Inflammatory macrophage treated with lipopolysaccharide for 1 hour (primary cell): ENCODE measurements at places on chromosomes 2 and 18.

- DNase-seq = no peak
Measured at GRCh38 chr2:225501022-225501421, 101.5 kb downstream of the NYAP2 start.

DNA sequence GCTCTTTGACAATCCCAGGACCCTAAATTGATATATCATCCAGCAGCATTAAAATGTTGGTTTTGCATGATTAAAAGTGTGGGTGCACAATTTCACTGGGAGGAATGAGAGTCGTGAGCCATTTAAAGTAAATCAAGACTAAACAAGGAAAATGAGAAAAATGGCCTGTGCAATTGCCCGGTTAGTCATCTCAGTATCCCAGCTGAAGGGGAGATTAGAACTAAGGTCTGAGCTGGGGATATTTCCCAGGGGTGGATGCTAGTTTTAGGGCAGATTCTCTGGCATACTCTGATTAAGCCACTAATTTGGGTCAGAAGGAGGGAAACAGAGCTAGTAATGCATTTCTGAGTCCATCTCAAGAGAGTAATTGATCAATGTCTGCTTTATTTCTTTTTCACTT, 177.2 kb downstream of the EN1 start:
- no peak for DNase-seq

DNA sequence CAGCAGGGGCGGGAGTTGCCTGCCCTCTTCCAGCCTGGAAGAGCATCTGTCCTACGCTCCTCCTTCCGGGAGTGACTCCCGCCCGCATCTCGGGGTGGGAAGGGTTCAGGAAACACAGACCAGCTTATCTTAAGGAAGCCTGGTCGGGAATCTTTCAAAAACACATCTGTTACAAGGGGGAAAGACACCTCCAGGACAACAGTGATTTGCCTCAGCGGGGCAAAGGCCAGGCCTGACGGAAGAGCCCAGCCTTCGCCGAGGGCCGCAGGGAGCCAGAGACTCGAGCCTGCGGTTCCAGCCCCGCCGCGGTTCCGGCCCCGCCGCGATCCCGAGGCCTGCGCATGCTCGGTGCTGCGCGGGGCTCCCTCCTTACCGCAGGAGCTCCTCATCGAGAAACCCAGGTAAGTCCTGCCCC, 38.1 kb upstream of the TGIF1 start:
- DNase-seq = no peak

- no peak for DNase-seq
Measured at GRCh38 chr2:99356853-99357252, 19.7 kb downstream of the EIF5B start.

DNA sequence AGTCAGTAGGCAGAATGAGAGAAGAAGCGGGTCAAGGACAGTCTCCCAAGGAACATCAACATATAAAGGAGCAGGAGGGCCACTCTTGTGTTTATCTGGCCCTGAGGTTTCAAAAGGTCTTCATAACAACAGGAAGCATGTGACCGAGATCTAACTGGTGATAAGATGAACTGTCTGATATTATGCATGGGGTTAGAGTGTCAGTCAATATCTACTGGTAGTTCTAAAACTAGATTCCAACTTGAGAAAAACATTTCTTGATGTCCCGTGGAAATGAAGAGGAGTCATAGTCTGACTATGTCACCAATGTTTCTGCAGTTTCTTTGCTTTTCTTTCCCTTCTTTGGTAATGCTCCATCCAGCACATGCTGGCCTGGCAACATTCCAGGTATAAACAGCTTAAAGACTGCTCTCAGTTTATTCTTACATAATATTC, 77.5 kb upstream of the ITPRID2 start:
- peak; percentile 40 for DNase-seq

GRCh38 chr18:68893354-68893753, 95.5 kb downstream of the CCDC102B start:
- DNase-seq = no peak

GRCh38 chr2:239688840-239689239, 288.0 kb upstream of the HDAC4 start:
- no peak for DNase-seq

- DNase-seq = no peak
Measured at GRCh38 chr2:11649093-11649492, 20.9 kb downstream of the NTSR2 start.

- DNase-seq = no peak
Measured at GRCh38 chr2:200454927-200455801, 54.7 kb downstream of the KCTD18 start.

GRCh38 chr2:100857915-100858314, 38.0 kb downstream of the NPAS2 start:
- DNase-seq = peak; percentile 57

DNA sequence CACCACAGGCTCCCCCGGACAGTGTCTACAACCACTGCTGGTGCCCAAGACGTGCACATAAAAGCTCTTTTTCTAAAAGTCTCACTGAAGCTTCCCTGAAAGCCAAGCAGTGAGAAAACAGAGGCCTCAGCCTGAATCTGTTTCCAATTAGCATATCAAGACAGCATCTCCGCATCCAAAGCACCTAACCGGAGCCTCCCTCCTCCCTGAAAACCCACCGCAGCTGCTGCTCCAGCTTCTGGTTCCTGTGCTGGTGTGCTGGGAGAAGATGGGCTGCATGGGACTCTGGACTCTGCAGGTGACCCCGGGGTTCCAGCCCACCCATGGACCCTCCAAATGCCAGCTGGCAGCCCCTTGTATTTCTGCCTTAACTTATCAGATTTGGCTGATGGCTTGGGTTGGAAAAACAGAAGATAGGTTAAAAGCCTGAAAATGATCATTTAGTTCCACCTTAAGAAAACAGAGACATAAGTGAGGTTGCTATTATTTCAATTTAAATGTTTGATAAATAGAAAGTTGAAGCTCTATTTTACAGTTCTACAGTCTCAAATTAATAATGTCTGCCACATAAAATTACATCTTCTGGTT, 103.3 kb downstream of the TMEM18 start:
- DNase-seq = no peak

GRCh38 chr2:183459466-183459865, 335.2 kb downstream of the NUP35 start:
- DNase-seq = no peak

DNA sequence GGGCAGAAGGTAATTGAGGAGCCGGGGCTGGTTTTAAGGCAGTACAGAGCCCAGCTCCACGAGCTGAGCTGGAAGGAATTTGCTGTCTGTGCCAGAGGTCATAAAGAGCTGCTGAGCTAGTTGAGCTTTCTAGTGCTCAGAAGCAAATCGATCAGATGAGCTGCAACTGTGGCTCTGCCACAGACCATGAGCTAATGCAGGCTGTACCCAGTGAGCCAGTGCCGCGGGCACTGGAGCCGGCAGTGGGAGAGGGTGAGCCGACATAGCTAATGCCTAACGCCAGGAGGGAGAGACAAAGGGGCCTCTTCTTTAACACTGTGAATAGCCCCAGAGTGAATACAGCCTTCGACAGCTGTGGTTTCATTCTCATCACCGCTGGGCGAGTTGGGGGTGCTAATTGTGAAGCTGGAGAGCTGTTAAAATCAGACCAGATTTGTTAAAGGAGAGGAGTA, 410.1 kb upstream of the TCF4 start:
- no peak for DNase-seq

DNA sequence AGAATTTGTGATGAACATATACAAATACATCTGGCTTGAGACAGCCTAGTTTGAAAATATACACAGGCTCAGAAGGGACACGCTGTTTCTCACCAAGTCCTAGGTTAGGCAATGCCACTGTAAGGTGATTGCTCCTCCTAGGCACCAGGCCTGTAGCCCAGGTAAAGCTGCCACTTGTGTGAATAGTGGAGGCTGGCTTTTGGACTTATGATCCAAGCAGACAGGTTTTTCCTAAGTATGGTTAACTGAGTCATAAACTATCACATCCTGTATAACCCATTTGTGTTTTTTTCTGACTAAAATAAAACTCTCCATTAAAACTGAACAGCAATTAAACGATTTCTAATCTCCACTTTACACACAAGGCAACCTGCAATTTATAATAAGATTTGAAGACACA, 81.0 kb downstream of the SEMA4F start:
- DNase-seq = no peak

DNA sequence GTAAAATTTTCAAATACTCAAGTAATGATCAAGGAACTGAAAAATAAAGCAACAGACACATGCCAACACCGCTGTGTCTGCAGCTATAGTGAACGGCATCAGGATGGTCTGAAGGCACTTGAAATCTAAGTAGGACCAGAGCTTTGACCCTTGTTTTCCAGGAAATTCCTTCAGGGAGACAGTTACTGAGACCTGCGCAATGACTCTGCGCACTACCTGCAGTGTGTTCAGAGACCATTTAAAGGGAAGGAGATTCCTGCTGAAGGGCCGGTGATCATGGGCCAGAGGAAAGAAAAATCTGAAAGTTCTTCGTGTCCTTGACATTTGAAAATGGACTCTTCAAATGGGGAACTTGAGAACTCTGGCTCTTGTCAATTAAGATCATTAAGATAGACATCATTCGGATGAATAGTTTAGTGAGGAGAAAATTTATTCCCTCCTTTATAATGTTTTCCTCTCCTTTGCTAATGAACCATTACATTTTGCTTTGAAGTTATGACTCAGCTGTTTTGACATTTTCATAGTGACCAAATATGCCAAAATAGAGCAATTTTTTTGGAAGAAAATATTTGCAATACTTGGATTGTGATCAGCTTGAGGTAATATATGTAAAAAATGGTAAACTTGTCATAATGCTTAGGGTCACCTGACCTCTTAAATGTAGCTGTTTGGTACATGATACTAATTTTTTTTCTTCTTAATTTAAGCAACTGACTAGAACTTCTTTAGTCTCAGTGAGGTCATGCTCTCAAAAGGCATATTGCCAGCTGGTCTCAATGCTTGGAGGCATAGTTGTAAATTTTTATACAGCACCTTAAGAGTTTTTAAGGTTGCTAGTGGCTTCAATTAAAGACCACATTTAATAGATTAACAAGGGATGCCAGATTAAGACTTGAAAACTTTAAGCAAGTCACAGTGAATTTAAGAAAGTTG, 329.3 kb downstream of the ARHGAP15 start:
- DNase-seq = no peak

DNA sequence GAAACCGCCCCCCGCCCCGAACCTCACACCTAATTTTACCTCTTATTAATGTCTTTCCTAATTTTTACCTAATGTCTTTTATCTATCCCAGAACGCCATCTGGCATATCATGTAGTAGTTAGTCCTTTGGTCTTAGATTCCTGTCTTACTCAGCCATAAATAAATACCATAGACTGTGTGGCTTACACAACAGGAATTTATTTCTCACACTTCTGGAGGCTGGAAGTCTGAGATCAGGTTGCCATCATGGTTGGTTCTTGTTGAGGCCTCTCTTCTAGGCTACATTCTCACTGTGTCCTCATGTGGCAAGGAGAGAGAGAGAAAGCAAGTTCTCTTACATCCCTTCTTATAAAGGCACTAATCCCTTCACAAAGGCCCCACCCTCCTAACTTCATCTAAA, 46.8 kb downstream of the RHBDD1 start:
- DNase-seq = no peak

DNA sequence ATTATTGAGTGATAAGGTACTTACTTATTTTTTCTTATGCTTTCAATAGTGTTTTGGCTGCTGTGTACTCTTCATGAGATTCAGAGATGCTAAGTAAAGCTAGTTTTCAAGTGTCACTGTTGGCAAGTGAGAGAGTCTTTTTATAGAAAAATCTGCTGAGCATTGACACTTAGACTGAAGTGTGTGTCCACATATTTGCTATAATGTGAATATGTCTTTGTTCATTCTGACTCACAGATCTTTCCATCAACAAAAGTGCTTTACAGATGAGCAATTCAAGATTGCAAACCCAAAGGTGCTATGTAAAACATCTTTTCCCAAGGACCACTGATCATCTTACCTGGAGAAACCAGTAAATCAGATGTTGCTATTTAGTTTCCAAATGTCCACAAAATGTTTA, 410.6 kb upstream of the FIGN start:
- DNase-seq = no peak

DNA sequence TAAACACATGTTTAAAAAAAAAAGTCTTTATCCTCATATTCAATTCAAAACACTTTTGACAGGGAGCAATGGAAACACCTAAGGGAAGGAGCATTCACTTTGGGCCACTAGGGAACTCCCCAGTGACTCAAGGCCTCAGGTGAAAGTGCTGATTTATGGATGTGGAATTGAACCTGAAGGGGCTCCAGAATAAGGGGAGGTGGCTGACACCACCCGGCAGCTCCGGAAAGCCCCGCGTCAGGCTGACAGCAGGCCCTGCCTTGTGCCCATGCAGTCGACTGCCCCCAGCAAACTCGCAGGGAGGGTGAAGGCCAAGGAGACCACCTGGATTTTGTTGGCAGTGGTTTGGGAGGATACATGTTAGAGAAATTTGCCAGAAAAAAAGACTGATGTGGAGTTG, 275.3 kb upstream of the NCKAP5 start:
- no peak for DNase-seq
